MV-4-11 (cell line): ENCODE measurements at places on chromosomes 1 and 21.

DNA sequence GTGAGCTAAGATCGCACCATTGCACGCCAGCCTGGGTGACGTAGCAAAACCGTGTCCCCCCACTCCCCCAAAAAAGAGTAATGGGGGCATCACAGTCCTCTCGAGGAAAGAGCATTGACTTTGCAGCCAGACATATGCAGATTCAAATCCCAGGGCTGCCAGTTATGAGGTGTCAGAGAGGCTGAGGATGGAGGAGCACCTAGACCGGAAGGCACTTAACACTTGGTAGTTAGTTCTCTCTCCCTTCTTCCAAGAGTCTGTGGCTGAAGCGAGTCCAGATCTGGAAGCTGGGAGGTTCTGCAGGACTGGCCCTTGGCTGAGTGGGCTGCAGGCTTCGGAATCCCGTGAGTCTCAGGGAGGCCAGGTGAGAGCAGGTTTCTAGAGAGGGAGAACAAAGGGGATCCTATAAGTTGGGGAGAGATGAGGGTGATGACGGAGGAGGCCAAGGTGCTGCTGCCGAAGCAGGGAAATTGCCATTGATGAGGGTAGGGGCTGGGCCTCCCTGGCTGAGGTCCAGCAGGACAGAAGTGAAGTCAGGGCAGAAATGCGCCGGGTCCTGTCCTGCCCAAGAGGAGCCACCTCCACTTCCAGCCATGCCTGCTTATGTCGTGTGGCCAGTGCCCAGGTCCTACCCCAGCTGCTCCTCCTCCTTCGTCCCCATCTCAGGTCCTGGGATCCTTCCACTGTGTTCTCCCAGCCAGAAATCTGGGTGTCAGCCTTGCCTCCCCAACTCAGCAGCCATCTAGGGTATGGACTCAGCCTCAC lies 13.3 kb upstream of the SPOCD1 start:
- no peak for DNase-seq

GRCh38 chr1:165485716-165486115 lies 40.8 kb upstream of the RXRG start:
- no peak for DNase-seq

GRCh38 chr1:31189696-31190674 lies 49.7 kb downstream of the NKAIN1 start:
- no peak for DNase-seq

- no peak for DNase-seq
Observed at GRCh38 chr1:99538618-99538956, 107.3 kb upstream of the PALMD start.

DNA sequence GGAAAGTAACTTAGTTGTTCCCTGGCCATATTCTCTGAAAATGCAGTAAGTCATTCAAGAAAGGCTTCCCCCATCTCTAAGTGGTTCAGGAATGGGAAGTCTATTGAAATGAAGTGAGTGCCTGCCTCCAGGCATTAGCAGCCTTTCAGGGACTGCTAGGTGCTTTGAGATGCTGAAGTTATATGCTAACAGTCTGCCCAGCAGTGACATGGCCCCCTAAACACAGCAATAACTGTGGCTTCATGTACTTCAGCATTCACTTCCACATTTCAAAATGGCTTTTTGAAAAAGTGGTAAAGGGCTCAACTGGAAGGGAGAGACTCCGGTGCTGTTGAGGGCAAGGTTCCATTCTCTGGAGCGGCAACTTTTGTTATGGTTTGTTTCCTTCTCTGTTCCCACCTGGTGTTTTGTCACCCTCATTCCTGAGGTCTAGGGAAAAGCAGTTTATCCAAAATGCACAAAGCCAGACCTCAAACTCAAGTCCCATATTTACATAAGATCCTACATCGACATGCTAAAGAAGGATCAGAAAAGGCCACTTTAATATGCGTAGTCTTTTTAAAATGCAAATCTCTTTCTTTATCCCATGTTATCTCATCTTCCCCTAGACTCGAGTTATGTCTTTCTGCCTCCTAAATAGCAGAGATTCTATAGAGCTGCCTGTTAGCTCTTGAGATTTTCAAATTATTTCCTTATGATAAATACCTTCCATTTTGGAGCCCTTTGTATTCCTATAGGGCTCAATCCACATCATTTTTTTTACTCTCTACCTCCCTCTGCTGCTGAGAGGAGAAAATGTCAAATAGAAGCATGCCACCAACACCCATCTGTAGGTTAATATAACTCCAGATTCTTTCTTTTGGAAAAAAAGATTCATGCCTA lies 34.2 kb upstream of the LRRC8C start:
- peak; percentile 34 for DNase-seq

GRCh38 chr1:202880961-202881460 lies 7.9 kb downstream of the RABIF start:
- no peak for DNase-seq

- DNase-seq: no peak
Observed at GRCh38 chr1:240527086-240527485, 84.9 kb downstream of the GREM2 start.

- no peak for DNase-seq
Observed at GRCh38 chr1:162421258-162422164, 9.6 kb upstream of the SH2D1B start.

GRCh38 chr1:169650551-169650950 lies 20.6 kb upstream of the SELP start:
- DNase-seq: no peak
